ENCODE measurements at places on chromosomes 13 and 19.

- peak; percentile 27 for DNase-seq
Measured at GRCh38 chr19:52248241-52248640, 21.1 kb upstream of the ZNF766 start.

DNA sequence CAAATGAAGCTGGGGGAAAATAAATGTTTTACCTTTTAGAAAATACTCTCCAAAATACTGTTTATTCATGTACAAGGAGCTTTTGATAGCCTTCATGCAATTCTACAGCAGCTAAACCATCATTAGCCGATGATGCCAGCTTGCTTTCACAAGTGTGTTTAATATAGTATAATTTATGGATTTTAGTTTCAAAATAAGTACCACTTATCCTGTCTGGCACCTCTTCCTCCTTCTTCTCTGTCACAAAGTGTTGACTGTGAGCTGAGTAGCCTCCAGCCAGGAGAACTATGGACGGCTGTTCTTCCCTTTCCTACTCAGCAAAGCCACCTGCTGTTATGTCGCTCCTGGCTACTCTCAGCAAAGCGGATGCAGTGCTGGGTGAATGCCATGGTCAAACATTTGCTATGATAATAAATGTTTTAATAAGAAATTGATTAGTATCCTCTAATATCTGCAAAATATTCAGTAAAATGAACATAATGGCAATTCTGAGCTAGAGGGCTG is 238.2 kb downstream of the LIG4 start:
- no peak for DNase-seq

DNA sequence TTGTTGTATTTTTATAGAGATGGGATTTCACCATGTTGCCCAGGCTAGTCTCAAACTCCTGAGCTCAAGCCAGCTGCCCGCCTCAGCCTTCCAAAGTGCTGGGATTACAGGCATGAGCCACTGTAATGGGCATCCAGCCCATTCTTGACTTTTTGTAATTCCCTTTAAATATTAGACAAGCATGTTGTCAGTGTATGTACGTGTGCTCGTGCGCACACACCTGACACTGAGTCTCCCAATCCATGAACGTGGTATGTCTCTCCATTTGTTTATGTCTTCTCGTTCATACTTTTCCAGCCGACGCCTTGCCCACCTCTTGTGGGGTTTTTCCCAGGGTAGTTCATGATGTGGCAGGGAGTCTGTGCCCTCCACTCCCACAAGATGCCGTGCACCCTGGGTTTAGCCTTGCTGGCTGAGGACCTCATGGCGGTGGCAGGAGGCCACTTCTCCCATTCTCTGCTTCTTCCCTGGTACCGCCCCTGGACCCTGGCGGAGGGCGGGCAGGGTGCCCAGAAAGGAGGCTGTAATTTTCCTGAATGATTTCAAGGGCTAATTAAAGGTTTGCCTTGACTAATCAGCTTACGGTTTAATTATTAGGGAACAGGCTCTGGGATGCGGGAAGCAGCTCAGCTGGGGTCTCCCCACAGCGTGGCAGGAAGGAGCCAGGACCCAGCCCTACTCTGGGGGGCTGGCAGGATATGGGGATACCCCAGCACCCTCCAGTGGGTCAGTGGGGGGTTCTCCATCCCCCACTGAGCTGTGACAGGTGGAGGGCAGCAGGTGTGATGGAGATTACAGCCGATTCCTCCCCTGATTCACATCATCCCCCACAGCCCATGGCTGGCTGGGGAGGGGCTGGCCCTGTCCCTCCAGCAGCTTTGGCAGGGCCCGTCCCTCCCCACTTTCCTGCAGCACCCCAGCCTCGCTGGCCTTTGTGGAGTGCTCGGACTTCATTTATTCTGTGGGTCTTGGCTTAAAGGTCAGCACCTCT is 12.9 kb downstream of the PAK4 start:
- no peak for DNase-seq

DNA sequence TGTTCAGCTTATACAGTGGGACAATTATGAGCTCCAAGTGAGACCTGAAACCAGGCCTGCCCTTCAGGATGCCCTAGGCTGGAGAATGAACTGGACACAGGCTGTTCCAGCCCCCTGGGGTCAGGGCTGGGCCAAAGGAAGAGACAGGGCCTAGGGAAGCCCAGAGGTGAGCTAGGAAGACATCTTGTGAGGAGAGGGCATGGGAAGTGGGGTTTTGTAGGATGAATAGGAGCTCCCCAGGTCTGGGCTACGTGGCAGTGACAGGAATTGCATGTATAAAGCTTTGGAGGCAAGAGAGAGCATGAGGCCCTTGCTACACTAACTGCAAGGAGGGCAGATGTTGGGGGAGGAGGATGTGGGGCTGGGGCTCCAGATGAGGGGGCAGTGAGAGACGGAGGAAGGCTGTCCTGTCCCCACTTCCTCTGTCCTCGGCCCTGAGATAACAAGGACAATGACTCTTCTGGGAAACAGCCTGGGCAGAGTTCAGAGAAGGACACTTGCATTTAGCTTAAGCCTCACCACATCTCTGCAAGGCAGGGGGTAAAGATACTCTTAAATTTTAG is 1.5 kb upstream of the TBXA2R start:
- DNase-seq: no peak

DNA sequence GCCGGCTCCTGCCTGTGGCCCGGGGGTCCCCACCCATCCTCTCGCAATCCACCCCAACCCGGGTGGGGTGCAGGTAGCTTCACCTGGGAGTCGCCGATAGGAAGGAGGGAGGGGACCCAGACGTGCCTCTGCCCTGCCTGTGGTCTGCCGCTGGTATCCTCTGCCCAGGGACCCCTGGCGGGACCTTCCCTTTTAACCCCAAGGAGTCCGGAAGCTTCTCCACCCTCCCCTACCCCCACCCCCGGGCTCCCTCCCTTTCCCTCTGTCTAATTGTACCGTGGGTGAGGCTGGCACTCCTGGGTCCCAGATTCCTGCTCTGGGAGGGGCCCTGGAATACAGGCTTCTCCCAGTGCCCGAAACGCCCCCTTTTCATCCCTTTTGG is at the start of gene KLK10:
Gene KLK10 (minus strand): TSS at position 166 of the 382 bp plus-strand sequence. CDS start 579 bp downstream, outside the sequence.
- DNase-seq: no peak
